Stimulated activated CD8-positive, alpha-beta memory T cell treated with anti-CD3 and anti-CD28 coated beads, Interleukin-4, amount 100 ng/mL, for 24 hours (primary cell): ENCODE measurements at places on chromosomes 1 and 21.

GRCh38 chr1:180863158-180863775 lies 49.4 kb upstream of the KIAA1614 start:
- no peak for DNase-seq

GRCh38 chr1:155241069-155241679 lies 14.1 kb downstream of the ENTREP3 start:
- DNase-seq: no peak

DNA sequence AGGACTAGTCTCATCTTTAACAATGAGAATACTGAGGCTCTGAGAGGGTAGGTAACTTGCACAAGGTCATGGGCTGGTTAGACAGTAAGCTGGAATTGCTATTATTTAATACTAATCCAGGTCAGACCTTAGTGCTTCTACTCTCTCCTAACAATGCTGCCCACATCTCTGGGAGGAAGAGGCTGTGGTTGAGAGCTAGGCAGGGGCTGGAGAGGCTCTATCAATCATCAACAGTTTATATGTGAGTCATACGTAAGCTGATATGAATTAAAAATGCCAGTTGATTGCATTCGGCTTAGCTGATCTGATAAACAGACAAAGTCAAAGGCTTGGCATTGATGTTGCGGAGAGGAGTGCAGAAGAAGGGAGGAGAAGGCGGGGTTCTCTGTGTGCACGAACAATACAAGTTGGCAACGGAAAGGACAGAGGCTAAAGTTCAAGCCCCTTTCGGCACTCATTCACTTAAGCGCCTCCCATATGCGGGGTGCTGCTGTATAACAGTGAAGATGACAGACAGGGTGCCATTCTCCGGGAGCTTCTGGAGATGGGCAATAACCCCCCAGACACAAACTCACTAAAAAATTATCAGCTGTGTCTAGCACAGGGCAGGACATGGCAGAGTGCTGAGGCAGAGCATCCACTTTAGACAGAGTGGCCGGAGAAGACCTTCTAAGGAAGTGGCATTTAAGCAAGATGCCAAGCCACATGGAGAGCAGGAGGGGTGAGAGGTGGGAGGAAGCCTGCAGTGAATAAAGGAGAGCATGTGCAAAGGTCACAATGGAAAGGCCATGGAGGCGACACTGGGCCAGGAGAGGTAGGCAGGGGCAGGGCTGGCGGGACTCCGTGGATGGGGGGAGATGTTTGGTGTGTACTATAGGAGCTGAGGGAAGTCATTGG lies 195.2 kb downstream of the ZSCAN20 start:
- DNase-seq: no peak

DNA sequence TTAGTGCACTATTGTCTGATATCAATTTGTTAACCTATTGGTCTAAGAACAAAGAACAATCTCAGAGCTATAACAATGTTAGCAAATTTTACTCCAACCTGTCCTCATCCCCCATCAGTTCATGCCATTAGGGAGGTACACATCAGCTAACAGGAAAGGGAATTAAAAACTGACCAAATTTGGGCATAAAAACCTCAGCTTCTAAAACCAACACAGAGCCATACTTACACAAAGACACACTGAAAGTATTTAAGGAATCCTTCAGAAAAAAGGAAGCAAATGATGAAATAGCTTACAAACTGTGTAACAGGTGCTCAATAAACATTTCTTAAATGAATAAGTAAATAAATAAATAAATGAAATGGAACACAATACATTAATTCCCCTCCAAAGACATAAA lies 89.2 kb downstream of the TTLL7 start:
- no peak for DNase-seq

GRCh38 chr1:62209931-62210595 lies 15.4 kb downstream of the L1TD1 start:
- DNase-seq: no peak

DNA sequence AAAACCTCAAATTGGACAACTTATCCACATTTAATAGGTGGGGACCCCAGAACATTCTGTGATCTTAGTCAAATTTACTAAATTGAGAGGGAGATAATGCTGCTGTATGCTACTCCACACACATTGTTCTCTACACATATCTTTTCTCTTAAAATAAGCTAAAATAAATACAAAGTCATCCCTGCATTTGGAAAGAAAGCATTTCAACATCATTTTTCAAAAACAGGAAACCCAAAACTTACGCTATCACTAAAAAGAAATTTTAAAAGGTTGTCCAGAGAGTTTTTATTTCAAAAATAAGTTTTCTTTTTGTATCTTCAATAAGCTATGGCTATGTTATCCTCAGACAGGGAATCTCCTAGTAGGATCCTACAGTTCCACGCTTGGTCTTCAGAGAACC lies 19.5 kb upstream of the OR6N2 start:
- no peak for DNase-seq

- no peak for DNase-seq
These were observed 76.3 kb downstream of the ZP4 start for GRCh38 chr1:237814319-237814924.

GRCh38 chr1:56064705-56065104 lies 514.7 kb downstream of the PLPP3 start:
- DNase-seq: no peak

GRCh38 chr21:17725339-17725738 lies 93.8 kb downstream of the C21orf91 start:
- no peak for DNase-seq

DNA sequence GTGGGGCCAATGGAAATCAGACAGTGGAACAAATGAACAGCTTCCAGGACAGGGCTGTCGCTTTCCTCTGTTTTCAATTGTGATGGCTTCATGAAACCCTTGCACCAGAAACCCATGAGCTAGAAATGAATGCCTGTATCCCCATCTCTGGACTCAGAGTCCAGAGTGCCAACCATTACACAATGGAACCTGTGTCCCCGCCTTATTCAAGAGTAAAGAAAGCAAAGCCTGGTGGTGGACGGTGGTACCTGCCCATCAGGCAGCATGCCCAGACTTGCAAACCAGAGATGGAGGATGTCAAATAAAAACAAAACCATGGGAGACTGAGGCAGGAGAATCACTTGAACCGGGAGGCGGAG lies 4.4 kb upstream of the CAPN2 start:
- DNase-seq: no peak

GRCh38 chr1:222243902-222244301 lies 304.0 kb downstream of the HHIPL2 start:
- DNase-seq: no peak

DNA sequence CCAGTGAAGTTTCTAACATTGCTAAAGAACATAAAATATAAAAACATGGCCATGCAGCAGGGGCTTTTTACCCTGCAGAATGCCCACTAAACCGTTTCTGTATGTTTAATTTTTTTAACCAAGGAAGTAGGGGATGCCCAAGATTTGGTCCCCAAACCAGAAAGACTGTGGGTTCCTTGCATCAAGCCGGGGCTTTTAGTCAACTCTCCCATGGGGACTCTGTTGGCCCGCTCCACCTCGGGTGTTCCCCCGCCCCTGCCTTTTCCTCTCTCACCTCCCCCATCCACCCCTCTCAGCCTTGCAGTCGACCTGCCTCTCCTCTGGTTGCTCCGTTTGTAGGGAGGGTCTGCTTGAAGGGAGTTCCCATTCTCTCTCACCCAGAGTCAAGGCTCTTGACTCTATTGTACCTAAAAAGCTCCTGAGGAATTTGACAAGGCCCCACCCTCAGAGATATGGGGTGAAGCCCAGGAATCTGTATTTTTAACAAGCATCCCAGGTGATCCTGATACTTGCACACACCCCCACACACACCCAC lies 117.5 kb downstream of the TOMM20 start:
- DNase-seq: peak; percentile 49

DNA sequence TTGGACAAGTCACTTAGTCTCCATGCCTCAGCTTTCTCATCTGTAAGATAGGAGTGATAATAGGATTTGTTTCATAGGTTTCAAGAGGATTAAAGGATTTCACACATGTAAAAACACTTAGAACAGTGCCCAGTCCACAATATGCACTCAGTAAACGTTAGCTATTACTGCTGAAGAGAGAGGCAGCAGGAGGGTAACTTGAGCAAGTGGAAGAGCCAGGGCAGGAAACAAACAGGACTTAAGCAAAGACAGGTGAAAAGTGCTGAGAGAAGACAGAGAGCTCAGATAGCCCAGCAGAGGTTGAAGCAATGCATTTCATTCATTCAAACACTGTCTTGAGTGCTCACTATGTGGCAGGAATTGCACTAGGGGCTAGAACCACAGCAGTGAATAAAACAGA lies 21.1 kb upstream of the H3-3A start:
- DNase-seq: no peak

DNA sequence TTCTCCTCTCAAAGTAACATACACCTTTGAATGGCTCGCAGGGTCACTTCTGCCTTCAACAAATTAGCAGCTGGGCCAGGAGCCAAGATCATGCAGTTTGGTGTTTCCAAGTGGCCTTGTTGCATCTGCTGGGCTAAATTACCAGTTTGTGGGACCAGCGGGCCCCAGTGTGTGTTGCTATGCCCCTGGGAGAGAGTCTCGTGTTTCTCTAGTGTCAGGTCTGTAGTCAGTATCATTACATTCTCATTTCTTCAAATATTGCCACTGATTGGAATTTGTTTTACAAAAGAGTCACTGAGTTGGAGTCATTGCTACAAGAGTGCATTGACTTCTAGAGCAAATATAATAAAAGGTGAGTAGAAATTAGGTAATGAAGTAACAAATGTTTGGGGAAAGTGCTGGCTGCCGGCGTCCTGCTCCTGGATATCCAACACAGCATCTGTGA lies 35.5 kb downstream of the RHOU start:
- DNase-seq: no peak

GRCh38 chr21:45124596-45124995 lies 50.2 kb downstream of the ADARB1 start:
- no peak for DNase-seq

DNA sequence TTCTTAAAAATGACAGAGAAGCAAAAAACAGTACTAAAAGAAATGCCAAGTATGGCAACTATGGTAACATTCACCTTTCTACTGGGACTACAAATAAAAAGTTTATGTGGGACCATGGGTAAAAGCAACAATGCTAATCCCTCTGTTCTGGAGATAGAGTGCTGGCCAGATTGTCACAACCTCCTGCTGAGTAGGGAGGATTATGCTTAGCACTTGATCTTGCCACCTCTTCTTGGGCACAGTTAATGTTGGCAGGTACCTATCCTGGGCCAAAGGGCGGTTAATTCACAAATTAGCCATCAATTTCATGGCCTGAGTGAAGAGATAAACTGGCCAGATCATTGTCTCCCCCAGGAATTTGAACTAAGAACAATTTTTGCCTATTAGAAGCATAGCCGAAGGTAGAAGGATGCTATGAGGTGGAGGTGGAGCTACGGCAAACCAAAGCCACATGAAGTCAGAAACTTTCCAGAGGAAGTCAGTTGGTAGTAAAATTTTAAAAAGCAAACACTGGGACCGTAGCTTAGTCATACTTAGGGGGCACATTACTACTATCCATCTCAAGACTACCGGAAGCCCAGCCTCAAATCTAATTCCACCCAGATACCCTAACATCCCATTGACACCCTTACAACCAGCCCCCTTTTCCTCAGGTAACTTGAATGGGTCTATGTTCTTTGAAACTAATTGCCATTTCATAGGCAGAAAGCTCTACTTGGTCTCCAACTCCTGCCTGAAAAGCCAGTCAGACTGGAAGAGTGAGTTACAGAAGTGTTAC lies 2.7 kb downstream of the SCYL3 start:
- no peak for DNase-seq

DNA sequence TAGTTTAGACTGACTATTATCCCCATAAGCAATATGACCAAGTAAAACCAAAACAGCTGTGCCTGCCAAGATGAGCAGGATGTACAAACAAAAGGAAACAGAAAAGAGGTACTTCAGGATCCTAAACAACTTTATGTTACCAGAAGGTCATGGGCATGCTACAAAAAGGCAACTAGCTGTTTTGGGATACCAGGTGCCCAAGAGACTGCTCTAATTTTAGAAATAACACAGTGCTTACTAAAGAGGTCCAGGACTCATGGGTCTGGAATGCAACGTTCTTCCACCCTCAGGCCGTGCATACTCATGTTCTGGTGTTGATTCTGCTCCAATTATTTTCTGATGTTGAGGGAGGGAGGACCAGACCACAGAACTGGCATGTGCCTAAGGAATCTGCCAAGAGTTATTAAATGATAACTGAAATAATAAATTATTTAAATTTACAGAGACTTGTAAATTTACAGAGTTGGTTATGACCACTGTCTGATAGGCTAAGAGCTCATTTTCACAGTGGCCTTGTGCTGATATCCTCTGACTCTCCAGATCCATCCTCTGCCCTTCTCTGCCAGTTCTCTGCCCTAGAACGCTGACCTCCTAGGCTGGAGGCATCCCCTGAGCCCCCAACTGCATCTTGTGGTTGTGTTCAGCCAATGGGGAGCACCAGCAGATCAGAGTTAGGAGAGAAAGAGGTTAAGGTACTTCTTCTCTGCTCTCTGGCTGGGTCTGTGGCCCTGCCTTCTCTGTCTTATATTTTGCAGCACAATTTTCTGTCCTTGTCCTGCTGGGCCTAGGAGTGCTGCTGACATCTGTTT lies 37.7 kb upstream of the BCL10 start:
- DNase-seq: no peak

DNA sequence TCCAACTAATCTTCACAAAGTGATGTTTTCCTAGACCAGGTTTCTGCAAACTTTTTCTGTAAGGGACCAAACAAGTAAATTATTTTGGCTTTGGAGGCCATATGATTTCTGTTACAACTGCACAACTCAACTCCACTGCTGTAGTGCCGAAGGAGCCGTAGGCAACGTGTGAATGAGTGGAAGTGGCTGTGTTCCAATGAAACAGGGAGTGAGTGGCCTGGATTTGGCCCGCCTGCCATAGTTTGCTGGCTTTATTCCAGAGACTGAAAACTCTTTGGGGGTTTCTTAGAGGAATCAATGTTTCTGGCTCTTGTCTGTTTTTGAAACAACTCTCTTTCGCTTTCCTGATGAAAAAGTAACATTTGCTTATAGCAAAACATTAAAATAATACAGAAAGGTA lies 12.6 kb upstream of the ACTL8 start:
- DNase-seq: no peak

- no peak for DNase-seq
These were observed 137.9 kb upstream of the EDN2 start for GRCh38 chr1:41622402-41622801.

DNA sequence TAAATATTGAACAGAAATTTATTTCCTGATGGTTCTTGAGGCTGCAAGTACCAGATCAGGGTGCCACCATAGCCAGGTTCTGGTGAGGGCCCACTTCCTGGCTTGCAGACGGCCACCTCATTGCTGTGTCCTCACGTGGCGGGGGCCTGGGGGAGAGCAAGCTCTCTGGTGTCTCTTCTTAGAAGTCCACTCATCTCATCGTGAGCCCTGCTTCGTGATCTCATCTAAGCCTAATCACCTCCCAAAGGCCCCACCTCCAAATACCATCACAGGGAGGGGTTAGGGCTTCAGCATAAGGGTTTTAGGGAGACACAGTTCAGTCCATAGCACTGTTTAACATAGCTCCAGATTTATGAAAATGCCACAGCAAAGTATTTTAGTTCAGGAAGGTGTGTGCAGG lies 119.7 kb downstream of the PRDM2 start:
- DNase-seq: no peak

DNA sequence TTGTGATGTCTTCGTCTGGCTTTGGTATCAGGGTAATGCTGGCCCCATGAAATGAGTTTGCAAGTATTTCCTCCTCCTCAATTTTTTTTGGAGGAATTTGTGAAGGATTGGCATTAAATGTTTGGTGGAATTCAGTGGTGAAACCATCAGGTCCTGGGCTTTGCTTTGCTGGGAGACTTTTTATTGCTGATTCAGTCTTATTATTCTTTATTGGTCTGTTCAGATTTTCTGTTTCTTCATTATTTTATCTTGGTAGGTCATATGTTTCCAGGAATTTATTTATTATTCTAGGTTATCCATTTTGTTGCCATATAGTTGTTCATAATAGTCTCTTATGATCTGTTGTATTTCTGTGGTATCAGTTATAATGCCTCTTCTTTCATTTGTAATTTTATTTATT lies 126.7 kb downstream of the RABGAP1L start:
- no peak for DNase-seq
